ENCODE measurements at places on chromosomes 4 and X.

- no peak for DNase-seq
Observed at GRCh38 chrX:97400492-97400891, 516.8 kb downstream of the RPA4 start.

- peak; percentile 23 for DNase-seq
Observed at GRCh38 chrX:32749070-32749469, 462.3 kb downstream of the DMD start.

- no peak for DNase-seq
Observed at GRCh38 chrX:75096331-75096730, 59.8 kb downstream of the ABCB7 start.

GRCh38 chrX:69028006-69028760 is 137.1 kb downstream of the PJA1 start:
- DNase-seq = no peak

GRCh38 chrX:2679534-2680485 is 11.3 kb upstream of the CD99 start:
- peak; percentile 39 for DNase-seq

DNA sequence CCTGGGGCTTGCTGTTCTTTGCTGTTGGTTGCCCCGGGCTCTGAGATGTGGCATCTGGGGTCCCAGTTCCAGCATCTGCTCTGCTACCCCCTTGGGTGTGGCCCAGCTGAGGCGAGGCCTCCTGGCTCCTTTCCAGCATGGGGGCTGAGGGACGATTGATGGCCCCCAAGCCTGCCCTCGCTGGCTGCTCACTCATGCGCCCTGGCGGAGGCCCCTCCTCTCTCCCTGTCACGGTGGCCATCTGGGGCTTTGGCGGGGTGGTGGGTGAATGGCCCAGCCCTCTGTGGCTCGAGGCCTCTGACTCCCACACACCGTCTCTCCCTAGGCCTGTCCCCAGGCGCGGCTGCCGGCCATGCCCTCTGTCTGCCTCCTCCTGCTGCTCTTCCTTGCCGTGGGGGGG is 1.8 kb downstream of the PLXNA3 start:
- DNase-seq = no peak

DNA sequence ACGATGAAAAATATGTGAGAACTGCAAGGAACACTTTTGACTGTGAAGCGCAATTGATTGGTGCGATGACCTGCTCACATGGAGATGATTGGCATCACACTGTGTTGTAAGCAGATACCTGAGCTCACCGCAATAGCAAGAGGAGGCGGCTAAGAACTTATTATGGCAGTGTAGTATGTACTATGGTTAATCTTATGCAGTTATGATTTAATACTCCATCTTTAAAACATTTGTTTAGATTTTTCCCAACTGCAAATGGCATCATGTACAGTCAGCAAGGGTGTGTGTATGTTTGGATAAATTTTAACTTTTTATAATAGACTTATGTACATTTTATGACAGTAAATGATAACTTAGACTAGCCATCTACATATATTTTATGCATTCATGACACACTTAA is 25.5 kb downstream of the PRIMPOL start:
- DNase-seq = no peak

DNA sequence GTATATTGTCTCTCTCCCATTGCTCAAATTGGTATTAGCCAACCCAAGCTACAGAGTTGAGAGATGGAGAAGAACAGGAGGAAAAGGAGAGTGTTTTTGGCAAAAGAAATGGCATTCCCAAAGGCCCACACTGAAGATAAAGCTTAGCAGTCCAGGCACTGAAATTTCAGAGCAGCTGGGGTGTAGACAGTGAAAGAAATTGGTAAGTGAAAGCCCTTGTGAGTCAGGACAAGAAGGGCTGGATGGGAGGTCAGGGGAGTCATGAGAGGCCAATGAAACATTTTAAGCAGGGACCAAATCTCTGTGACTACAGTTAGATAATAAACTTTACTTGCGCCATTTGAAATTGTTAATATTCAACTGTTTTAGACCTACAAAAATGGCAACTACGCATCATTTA is 177.7 kb downstream of the ADAMTS3 start:
- DNase-seq = peak; percentile 27

DNA sequence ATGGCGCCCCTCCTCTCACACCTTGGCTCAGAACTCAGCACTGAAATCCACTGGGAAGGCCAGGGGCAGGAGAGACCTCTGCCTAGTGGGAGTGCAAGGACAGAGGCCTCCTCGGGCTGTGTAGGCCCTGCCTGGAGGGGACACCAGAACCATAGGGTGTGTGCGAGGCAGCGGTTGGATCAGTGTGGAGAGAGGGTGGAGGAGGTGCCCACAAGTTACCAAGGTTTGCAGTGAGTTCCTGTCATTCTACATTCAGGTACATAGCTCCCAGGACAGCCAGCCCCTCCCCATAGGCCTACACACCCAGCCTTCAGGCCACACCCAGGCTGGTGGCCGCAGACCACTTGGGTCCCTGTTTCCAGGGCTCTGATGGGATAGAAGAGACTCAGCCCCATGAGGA is 19.2 kb upstream of the SPON2 start:
- DNase-seq = no peak

All from cardiac fibroblast (primary cell).